ENCODE measurements at places on chromosomes 3 and 15. TPM values are rescaled to one million over a fixed set of nuclear protein-coding genes. Genes with fewer than 3 reads are reported as not detected.

The CYP8B1 gene
- total RNA-seq, result not detected

The TTLL13 gene
- total RNA-seq, result 0.58 TPM

The PARP15 gene
- 0.29 TPM for total RNA-seq

The PAK6 gene
- 7.8 TPM for total RNA-seq

The CTXN2 gene
- not detected for total RNA-seq

The STAC gene
- total RNA-seq, result 4.9 TPM

The GOLGA8H gene
- 0.77 TPM for total RNA-seq

The SEMA3B gene
- 34.8 TPM for total RNA-seq

The LRRC31 gene
- 1.4 TPM for total RNA-seq

The TERC gene
- 2.3 TPM for total RNA-seq

The ARNT2 gene
- 22.4 TPM for total RNA-seq

The CPNE9 gene
- 0.59 TPM for total RNA-seq

The CCDC13 gene
- 2.4 TPM for total RNA-seq

The IMPG2 gene
- 0.53 TPM for total RNA-seq

The SPRED1 gene
- total RNA-seq, result 9.2 TPM

The ALPK3 gene
- 9.6 TPM for total RNA-seq

Measured in type B pancreatic cell (in vitro differentiated cells).